Motor neuron (in vitro differentiated cells): ENCODE measurements at places on chromosomes 5 and 9. TPM values are rescaled to one million over a fixed set of nuclear protein-coding genes. Genes with fewer than 3 reads are reported as not detected.

GRCh38 chr5:54534191-54535004 lies 16.8 kb downstream of the SNX18 start:
- peak; percentile 56 for ATAC-seq

DNA sequence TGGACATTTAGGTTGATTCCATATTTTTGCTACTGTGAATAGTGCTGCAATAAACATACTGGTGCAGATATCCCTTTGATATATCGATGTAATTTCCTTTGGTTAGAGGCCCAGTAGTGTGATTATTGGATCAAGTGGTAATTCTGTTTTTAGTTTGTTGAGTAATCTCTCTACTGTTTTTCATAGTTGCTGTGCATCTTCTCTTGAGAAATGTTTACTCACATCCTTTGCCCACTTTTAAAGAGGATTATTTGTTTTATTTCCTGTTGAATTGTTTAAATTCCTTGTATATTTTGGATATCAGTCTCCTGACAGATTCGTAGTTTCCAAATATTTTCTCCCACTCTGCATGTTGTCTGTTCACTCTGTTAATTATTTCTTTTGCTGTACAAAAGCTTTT lies 352.6 kb upstream of the TARS1 start:
- ATAC-seq = no peak

DNA sequence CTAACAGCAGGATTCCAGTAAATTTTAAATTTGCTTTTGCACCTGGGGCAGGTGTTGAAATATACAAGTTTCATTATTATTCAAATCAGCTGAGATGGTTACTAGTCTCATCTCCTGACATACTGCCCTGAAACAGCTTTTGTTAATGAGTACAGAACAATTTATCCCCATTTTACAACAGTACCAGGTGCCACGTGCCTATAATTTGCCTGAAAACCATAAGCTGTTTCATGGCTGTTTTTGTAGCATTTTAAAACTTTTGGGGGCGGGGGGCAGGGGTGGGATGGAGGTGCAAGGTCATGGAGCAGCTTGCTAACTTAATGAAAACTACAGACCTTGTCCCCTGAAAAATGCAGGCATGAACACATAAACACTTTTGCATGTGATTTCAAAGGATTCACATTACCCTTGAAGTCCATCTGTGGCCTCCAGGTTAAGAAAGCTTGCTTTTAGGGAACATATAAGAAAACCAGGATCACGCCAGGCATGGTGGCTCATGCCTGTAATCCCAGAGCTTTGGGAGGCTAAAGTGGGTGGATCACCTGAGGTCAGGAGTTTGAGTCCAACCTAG lies 42.1 kb downstream of the TIMD4 start:
- no peak for ATAC-seq

DNA sequence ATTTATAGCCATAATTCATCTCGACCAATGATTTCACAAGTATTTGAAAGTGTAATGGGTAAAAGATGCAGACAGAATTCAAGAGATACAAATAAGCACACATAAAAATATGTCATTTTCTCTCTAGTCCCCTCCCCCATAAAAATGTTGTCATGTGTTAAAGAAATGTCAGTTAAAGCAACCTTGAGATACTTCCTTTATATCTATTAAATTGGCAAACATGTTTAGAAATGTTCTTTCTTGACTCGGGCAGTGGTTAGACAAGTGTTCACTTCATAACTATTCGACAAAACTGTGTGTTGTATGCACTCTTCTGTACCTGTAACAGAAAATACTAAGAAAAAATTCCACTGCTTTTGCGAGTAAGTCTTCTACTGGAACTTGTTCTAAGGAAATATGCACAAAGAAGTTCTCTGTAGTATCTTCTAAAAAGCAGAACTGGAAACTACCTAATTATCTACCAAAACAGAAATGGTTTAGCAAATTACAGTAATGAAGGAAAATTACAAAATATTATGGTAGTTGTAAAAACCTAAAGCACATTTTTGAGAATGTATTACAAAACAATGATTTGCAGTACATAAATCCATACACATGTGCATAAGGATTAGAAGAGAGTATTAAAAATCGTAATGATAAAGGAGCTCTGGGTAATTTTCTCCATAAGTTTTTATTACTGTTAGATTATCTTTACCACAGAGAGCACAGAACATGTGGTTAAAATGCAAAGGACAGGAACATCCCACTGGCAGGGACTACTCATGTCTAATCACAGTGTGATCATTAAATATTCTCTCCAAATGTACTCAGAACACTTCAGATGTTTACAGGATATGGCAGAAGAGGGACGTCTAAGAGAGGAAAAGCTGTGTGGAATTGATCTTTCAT lies 35.9 kb downstream of the FBXW2 start:
- ATAC-seq = no peak

DNA sequence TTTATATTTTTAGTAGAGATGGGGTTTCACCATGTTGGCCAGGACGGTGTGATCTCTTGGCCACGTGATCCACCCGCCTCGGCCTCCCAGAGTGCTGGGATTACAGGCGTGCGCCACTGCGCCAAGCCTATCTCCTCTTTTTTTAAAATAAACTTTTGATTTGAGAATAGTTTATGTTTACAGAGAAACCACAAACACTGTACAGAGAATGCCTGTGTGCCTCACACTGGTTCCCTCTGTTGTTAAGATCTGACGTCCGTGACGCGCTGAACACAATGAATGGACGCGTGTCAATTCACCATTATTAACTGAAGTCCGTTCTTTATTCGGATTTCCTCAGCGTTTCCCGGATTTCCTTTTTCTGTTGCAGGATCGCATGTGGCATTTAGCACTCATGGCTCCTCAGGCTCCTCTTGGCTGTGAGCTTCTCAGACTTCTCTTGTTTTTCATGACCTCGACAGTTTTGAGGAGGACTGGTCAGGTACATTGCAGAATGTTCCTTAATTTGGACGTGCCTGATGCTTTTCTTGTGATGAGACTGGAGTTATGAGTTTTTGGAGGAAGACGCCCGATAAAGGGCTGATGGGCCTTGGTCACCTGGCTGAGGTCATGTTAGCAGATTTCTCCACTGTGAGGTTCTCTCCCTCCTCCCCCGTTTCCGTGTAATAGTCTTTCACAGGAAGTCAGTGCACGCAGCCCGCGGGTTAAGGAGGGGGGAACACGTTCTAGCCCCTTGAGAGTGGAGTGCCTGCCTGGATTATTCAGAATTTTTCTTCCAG lies 69.6 kb downstream of the ANKRD33B start:
- no peak for ATAC-seq

DNA sequence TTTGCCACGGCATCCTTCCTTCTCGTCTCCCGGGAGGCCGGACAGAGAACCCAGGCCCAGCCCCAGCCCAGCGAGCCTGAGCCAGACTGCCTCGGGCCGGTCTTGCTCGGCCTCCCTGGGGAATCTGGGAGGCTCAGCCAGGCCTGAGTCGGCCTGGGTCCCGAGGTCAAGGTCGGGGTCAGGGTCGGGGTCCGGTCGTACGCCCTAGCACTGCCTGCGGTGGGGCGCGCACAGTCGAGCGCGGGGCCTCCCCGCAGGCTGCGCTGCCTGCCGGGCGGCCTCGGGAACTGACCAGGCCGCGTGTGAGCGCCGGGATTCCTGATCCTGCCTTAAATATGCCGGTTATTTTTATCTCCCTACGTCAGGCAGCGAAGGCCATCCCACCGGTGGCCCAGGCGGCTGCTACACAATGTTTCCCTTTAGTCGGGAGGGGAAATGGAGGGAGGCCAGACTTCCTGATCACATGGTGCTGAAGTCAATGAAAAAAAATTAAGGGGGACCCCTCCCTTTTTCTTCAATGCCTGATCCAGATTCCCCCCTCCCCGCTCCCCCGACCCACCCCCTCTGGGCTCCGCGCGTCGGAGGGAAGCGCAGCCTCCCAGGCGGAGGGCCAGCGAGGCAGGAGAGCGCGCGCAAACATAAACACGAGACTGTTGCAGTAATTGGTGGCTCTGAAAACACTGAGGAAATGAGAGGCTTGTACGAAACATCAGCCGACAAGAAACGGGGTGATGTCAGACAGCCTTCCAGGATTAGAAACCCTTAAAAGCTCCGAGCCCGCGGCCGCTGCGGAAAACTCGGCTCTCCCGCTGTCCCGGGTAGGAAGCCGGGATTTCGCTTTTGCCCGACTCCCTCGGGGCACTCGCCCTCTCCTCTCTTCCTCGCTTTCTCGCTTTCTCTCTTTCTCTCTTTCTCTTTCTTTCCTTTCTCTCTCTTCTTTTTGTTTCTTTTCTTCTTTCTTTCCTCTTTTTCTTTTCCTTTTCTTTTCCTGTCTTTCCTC lies 148.2 kb upstream of the KLF4 start:
- ATAC-seq = peak; percentile 87

GRCh38 chr9:105457560-105458294 lies 9.9 kb downstream of the FSD1L start:
- no peak for ATAC-seq

DNA sequence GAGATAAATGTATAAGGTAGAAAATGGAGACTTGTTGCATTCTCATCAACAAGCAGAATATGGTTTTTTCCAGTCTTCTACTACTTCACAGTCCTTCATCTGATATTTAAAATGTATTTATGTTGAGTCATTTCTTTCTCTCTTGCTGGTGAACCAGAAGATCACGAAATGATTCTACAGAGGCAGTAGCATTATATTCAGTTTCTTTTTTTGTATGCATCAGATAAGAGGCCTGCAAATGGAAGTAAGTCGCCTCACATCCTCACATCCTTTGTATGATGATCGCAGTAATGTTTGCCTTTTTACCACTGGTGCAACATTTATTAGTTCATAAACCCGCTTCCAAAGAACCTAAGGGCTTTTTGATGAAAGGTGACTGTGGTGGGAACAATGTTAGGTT lies 22.1 kb upstream of the IL13 start:
- ATAC-seq = no peak

DNA sequence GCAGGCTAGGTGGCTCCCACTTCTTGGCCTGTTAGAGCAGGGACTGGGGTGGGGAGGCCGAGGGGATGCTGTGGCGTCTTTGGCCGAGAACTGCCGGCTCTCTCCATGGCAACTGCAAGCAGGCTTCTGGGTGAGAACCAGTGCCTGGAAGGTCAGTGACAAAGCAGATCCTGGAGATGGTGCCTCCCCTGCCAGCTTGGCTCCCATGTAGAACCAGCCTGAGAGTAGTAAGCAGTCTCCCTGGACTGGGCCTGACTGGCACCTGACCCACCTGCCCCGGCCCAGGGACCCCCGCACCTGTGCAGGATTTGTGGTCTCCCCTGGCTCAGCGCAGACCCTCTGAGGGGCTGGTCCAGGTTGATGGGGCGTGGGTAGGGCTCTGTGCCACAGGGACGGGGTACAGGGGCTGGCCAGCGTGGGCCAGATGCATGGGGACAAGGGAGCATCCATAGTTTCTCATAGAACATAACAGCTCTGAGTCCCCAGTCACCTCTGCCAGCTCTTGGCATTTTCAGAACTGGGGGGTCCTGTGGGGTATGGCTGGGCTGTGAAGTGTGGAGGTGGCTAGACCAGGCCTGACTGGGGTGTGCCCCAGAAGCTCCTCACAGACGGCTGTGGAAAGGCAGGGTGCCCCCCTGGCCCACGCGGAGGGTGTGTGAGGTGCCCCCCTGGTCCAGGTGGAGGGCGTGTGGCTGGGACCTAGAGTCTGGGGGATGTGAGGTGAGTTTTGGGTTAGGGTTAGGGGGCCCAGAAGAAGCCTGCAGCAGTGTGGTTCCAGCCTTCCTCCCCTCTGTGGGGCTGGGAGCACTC lies 22.2 kb downstream of the CACNA1B start:
- ATAC-seq = no peak

DNA sequence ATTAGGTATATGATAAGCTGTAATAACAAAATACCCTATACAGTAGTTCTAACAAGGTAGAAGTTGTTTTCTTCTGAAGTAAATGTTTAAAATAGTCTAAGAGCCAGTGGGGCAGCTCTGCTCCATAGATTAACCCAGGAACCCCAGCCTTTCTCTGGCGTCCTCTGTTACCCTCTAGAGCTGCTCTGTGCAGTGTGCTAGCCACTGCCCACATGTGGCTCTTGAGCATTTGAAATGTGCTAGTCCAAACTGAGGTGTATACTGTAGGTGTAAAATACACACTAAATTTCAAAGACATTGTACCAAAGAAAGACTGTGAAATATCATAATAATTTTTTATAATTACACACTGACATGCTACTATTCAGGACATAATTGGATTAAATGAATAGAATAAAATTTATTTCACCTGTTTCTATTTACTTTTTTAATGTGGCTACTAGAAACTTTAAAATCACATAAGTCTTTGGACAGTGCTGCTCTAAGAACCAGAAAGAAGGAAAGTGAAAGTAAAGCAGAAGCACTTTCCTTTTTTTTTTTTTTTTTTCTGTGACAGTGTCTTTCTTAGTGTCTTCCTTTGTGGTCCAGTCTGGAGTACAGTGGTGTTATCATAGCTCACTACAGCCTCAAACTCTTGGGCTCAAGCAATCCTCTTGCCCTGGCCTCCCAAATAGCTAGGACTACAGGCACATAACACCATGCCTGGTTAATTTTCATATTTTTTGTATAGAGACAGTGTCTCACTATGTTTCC lies 39.3 kb downstream of the RAI14 start:
- ATAC-seq = peak; percentile 23

- peak; percentile 72 for ATAC-seq
Measured at GRCh38 chr9:82764061-82764668, 298.8 kb downstream of the RASEF start.

DNA sequence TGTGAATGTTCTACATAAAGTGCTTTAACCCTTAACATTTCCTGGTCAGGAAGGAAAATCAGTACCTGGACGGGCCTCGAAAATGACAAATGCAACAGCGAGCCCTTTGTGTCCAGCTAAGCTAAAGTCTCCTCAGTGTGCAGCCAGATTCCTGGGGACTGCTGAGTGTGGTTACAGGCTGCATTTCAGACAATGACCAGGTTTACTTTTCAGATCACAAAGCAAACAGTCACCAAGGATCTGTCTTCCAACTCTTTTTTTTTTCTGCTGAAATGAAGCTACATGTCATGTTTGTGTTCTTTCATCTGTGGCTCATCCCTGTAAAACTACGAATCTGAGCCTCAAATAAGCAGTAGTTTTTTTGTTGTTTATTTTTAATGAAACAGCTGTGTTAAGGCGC lies 20.8 kb downstream of the SLC46A2 start:
- ATAC-seq = peak; percentile 79

- ATAC-seq = no peak
Measured at GRCh38 chr9:95090023-95090791, 227.3 kb downstream of the FANCC start.

GRCh38 chr9:103649086-103649485 lies 445.0 kb upstream of the SMC2 start:
- no peak for ATAC-seq

DNA sequence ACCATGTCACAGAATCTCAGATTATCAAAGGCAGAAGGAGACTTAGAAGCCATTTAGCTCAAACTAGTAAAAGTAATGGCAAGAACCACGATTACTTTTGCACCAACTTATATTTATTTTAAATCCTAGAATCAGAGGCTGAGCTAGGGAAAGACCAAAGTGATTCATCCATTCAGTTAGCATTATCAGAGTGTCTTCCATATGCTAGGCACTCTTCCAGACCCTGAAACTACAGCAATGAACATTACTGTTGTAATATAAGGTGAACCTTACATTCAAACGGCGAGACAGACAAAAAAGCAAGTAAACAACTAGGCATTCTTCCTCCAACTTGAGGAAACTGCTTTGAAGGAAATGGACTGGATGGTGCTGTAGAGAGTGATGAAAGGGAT lies 7.9 kb downstream of the PDE6A start:
- no peak for ATAC-seq

- no peak for ATAC-seq
Measured at GRCh38 chr5:53359916-53360517, 120.4 kb upstream of the FST start.

Gene ZDHHC11
- total RNA-seq = 9.1 and 11.9 TPM in 2 replicates

Gene INVS
- total RNA-seq = 15.6 and 21.5 TPM in 2 replicates

Gene IFNE
- total RNA-seq = 0.30 TPM in 1 of 2 replicates, not detected in the other

Gene GGTA1
- 0.11 TPM in 1 of 2 replicates, not detected in the other for total RNA-seq

Gene CRHBP
- 0.38 TPM in 1 of 2 replicates, not detected in the other for total RNA-seq

Gene CMYA5
- 0.78 and 0.82 TPM in 2 replicates for total RNA-seq

Gene C9orf50
- total RNA-seq = 0.19 and 0.57 TPM in 2 replicates

Gene PCDHB14
- 1.7 and 1.8 TPM in 2 replicates for total RNA-seq

Gene DDX46
- total RNA-seq = 31.9 and 36.5 TPM in 2 replicates
